Left ventricle myocardium superior (tissue), 1 donor: ENCODE measurements at places on chromosomes 5 and 9.

DNA sequence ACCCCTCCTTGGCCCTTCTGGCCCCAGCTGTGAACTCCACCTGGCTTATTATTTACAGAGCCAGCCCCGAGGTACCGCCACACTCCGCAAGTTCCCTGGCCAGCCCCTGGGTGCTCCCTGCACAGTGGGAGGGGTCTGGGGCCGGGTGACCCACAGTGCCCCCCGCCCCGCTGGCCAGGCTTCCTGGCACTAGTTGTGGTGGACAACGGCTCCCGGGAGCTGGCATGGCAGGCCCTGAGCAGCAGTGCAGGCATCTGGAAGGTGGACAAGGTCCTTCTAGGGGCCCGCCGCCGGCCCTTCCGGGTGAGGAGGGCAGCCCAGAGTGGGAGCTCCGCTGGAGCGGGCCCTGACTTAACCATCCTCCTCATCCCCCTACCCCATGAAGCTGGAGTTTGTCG is 3.9 kb downstream of the MAMDC4 start:
- DNase-seq, result peak; percentile 27

DNA sequence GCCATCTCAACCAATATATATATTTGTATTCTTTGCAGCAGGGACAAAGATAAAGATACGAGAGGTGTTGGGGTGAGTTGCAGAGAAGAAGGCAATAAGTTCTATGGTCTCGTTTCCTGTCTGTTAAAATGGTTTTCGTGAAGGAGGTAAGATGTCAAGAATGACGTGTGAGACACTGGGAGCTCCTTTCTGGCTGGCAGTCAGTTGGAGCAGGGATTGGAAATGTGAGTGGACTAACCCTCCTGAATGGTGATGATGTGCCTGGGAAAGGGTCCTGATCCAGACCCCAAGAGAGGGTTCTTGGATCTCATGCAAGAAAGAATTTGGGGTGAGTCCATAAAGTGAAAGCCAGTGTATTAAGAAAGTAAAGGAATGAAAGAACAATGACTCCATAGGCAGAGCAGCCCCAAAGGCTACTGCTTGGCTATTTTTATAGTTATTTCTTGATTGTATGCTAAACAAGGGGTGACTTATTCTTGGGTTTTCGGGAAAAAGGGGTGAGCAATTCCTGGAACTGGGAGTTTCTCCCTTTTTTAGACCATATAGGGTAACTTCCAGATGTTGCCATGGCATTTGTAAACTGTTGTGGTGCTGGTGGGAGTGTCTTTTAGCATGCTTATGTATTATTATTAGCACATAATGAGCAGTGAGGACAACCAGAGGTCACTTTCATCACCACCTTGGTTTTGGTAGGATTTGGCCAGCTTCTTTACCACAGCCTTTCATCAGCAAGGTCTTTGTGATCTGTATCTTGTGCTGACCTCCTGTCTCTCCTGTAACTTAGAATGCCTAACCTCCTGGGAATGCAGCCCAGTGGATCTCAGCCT is 53.7 kb downstream of the SPATA31C2 start:
- DNase-seq, result no peak

DNA sequence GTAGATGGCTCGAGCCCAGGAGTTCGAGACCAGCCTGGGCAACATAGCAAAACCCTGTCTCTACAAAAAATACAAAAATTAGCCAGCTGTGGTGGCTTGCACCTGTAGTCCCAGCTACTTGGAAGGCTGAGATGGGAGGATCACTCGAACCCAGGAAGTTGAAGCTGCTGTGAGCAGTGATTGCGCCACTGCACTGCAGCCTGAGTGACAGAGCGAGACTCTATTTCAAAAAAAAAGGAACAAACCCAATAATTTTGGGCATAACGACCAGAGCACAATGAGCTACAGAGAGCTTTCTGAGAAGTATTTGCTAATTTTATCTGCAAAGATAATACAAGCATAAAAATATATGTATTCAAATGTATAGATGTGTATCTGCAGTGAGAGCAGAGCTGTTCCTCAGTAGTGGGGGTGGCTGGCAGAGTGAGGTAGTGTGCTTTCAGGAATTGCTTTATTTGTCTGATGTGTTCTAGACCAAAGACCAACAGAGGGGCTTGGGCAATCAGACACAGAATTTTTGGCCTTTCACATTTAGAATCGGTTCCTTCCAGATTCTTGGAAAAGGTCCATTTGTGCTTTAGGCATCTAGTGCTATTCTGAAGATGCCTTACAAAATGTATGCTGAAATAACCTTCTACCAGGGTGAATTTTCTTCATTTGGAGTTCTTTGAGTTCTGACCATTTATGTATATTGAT is 5.2 kb downstream of the DOCK8 start:
- peak; percentile 36 for DNase-seq

DNA sequence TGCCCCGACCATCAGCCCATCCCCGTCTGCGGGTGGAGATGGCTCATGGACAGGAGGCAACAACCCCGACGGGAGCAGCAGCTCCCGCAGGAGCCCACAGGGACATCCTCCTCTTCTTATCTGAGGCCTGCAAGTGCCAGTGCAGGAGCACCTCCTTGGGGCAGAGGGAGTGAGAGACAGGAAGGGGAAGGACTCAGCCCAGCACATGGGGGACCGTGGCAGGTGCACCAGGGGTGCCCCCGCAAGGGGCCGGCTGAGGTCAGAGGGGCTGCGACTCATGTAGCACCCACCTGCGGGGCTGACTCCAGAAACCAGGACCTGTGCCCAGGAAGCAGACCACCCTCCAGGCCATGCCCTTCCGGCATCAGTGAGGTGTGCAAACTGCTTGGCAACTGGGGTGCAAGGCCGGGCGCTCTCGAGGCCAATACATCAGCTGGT is 259.8 kb upstream of the ADAMTS16 start:
- DNase-seq, result no peak

DNA sequence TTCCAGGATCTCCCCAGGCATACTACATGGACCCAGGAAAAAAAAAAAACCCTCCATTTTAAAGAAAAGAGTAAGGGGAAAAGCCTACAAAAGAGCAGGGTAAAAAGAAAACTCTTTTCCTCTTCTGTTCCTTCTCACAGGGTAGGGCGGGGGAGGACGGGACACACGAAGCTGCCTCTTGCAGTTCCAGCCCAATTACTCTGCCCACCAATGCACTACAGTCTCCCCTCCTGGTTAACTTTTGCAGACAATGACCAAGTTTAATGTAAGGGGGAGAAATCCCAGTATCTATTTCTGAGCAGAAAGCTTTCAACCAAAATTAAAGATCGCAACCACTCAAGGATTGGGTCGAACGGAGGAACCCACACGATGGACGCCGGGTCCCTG is 1.3 kb downstream of the BRD3 start:
- no peak for DNase-seq

DNA sequence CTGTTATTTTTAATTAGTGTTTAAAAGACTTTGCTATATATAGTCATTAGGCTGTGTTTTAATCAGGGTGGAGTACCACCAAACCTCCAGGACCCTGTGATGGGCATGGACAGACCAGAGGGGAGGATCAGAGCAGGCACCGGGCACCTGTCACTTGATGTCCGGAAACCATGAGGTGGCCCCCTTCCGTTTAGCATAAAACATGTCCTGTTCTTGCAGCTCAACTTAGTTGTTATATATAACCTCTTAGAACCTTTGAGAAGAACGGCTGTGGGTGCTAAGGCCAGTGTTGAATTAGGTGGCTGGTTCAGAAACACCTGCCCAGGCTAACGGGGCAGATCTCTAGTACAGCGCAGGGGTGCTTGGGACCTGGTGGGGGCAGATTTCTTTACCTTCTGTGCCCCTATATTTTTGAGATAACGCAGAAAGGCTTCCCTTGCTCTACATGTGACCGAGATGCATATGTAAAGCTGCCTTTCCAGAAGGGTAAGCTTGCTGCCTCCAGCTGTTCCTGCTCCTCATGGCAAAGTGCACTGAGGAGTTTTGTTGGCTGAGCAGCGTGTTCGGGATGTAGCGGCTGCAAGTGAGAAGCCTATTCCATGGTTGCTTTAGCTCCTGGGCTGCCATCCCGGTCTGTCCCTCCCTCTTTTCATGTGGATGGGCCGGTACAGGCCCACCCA is 255.5 kb downstream of the FANCC start:
- DNase-seq, result no peak

GRCh38 chr9:95606489-95607350 is 89.9 kb upstream of the PTCH1 start:
- DNase-seq, result no peak

DNA sequence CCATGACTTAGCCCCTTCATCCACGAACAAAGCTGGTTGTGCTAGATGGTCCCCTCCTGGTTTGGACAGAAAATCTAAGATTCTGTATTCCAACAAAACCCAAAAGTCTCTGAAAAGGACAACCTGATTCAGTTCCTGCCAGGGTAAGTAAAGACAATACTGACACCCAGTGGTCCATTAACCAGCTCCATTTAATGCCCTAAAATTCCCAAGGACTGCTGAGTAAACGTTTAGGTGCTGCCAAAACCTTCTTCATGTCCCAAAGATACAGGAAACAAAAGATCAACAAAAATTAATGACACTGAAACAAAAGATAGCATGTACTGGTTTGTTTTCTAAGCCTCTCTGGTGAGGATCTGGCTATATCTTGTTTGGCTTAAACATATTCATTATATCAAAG is 25.3 kb upstream of the PPP1R2B start:
- no peak for DNase-seq

GRCh38 chr5:160237571-160238093 is 8.3 kb downstream of the FABP6 start:
- no peak for DNase-seq

DNA sequence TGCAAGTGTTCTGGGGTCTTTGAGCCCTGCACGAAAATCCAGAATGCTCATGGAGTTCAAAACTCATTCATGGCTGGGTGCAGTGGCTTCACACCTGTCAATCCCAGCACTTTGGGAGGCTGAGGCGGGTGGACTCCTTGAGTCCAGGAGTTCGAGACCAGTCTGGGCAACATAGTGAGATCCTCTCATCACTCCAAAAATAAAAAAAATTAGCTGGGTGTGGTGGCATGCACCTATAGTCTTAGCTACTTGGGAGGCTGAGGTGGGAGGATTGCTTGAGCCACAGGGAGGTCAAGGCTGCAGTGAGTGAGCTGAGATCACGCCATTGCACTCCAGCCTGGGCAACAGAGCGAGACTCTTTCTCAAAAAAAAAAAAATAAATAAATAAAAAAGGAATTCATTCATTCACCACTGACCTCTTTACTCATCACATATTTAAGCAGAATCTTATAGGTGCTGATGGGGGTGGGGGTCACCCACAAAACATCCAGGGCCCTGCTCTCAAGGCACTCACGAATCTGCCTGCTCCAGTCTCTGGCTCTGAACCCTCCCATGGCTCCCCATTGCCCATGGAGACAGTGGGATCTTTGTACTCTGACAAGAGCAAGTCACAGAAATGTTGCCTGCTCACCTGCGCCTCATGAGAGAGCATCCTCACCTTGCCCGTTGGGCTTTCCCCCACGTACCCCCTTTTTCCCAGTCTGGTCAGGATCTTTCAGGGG is 76.7 kb upstream of the IER5L start:
- DNase-seq, result no peak

GRCh38 chr9:7145361-7146069 is 387.7 kb downstream of the KDM4C start:
- no peak for DNase-seq

DNA sequence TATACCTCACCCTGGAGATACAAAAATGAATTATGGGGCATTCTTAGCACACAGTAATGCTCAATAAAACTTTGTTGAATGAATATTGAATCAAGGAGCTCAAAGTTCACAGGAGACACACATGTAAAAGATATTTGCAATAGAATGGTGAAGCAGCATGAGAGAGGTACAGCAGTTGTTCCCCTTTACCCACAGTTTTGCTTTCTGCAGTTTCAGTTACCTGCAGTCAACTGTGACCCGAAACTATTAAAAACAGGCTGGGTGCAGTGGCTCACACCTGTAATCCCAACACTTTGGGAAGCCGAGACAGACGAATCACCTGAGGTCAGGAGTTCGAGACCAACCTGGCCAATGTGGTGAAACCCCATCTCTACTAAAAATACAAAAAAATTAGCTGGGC is 2.4 kb upstream of the OR5C1 start:
- DNase-seq, result no peak

DNA sequence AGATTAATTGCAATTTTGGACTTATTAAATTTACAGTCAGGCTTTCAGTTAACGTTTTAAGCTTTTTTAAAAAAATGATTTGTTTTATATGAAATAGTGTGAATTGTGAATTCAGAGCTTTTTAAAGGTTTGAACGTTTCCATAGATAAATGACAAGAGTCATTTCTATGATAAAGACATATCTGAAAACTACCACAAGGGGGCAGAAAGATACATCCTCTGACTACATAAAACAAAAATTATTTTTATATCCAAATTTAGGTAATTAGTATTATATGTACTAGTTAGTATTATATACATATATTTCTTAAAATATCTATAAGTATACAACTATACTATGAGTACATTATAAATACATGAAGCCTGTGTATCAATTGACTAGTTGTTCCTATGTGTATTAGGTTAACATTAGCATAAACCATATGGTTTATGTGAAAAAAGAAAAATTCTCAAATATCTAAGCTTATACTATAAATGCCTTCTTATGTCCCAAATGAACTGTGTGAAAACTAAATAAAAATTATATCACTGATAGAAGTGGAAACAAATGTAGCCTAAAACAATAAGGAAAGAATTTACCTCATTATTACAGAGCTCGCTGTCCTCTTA is 155.2 kb downstream of the MEF2C start:
- DNase-seq, result no peak

GRCh38 chr5:156400231-156400986 is 73.4 kb downstream of the SGCD start:
- DNase-seq, result no peak

DNA sequence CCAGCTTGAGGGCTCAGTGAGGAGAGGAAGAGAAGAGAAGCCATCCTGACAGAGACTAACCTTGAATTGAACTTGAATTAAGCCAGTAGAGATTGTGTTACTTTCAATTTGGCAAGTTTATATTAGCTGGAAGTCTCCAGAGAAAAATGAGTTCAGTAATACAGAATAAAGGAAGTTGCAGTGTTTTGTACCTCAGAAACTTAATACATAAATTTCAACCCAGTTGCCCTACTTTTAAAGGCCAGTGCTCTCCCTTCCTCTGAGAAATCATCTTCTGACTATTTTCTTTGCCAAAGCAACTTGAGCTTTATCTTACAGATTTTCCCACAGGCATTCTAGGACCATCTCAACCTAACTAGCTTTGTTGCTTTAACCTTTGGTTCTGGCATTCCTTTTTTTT is 231.0 kb upstream of the GAS1 start:
- no peak for DNase-seq

GRCh38 chr9:23590276-23591000 is 235.6 kb downstream of the ELAVL2 start:
- no peak for DNase-seq
